Mesothelial cell of epicardium (in vitro differentiated cells): ENCODE measurements at places on chromosomes 6 and 20.

DNA sequence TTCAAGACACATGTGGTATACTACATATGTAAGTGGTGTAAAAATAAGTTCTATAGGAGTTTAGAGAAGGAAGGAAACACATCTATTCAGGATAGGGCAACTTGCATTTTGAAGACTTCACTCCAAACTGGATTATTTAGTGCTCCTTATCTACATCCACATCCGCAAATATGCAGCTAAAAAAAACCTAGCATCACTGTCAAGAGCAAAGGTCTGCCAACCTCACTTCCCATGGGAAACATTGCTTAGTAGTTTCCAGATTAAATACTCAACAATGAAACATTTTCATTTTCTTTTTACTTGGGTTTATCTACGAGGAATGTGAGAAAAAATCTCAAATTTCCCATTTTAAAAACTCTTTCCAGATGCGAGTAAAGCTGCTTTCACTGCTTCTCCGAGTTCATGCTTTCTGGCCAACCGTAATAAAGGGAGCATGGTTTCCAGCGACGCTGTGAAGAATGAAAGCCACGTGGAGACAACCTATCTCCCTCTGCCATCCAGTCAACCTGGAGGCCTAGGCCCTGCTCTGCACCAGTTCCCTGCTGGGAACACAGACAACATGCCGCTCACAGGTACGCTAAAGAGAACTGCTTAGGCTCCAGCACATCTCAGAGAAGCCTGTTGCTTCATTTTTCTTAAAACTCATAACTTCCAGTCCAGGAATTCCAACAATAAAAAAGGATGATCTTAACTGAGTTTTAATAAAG lies 48.2 kb downstream of the RFX6 start:
- no peak for DNase-seq

GRCh38 chr6:116221067-116221466 lies 32.8 kb downstream of the TSPYL4 start:
- DNase-seq: no peak

DNA sequence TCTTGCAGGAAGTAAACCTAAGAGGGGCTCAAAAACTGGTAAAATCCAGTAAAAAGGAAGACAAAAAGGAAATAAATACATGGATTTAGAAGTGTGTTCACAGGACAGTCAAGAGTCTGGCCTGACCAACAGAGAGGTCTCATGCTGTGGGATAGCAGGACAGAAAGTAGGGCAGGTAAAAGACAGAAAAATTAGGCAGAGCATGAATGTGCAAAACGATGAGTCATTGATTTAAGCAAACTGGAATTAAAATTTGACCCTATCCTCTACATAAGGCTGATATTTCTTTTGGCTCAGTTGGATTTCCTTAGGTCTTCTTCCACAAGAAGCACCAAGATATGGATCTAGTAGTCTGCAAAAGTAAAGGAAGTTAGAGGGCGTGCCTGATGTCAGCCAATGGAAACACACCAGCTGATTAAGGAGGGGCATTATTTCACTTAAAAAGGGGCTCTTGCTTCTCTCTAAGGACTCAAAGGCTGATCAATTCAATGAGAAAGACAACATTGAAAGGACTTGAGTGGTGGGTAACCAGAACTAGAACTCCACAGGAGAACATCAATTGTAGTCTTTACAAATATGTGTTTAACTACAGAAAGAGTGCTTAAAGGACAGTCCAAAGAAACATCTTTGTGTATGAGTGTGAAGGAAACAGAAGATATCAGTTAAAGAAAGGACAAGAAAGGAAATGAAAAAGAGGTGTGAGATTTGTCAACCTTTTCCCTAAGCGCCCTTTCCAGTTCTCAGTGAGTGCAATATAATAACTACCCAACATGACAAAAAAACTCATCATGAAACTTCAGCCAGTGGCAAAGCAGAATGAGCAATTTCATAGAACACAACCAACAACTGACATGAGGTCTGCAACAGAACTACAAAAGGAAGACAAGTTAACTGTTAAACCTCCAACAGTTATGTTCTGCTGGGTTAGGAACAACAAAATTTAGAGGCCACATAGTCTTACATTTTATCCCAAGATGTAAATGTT lies 19.4 kb upstream of the MYB start:
- DNase-seq: no peak

DNA sequence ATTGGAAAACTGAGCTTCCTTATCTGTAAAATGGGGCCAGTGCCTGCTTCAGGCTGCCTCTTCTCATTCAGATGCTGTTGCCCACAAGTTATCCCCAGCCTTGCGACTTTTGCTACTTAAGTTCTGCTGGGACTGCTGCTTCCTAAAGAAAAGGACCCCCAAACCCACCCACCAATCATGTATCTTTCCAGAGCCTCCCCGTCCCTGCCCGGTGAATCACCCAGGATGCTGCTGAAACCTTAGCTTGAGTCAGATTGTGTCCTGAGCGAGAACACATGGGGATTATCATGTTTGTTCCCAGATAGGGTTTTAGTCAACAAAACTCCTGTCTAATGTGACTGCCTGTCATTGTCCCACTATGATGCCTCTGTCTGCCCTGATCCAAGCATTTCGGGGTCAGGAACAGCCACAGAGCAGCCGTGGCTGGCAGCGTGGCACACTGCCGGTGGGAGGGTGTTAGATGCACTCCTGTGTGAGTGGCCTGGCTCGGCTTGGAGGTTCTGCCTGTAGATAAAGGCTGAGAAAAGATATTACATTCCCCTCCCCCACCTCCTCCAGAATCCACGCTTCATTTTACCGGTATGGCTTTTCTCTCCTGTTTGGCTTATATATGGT lies 79.9 kb downstream of the TOX2 start:
- no peak for DNase-seq

- no peak for DNase-seq
Measured at GRCh38 chr6:144856622-144857021, 571.5 kb downstream of the UTRN start.

- DNase-seq: peak; percentile 57
Measured at GRCh38 chr6:31821301-31822035, 6.1 kb upstream of the HSPA1B start.

- no peak for DNase-seq
Measured at GRCh38 chr6:1230689-1231605, 81.0 kb upstream of the FOXQ1 start.

DNA sequence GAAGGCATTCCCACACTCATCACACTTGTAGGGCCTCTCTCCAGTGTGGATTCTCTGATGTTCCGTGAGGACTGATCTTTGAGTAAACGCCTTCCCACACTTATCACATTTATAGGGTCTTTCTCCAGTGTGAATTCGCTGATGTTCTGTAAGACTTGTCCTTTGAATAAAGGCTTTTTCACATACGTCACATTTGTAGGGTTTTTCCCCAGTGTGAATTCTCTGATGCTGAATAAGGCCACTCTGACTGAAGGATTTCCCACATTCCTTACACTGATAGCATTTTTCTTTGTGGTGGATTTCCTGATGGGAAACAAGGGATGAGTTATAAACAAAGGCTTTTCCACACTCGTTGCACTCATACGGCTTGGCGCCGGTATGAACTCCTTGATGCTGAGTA lies 8.9 kb downstream of the ZSCAN12 start:
- no peak for DNase-seq

- DNase-seq: peak; percentile 38
Measured at GRCh38 chr20:34069341-34070078, 42.5 kb downstream of the EIF2S2 start.

DNA sequence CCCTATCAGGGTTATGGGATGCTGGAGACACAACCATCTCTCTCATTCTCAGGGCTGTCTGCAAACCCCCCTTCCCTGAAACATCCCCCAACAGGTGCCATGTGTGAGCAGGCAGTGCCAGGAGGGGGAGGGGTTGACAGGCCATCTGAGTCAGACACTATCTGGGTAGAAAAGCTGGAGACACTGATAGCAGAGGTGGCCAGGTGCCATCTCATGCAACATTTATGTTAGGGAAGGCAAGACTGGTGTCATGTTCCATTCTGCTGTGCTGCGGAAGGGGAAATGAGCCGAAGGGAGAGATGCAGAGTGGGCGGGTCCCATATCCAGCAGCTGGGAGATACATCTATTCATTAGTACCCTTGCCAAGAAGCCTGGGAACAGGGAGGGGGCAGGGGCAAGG lies 3.5 kb downstream of the LHFPL5 start:
- no peak for DNase-seq

GRCh38 chr20:33896509-33896908 lies 85.4 kb downstream of the CHMP4B start:
- peak; percentile 54 for DNase-seq

DNA sequence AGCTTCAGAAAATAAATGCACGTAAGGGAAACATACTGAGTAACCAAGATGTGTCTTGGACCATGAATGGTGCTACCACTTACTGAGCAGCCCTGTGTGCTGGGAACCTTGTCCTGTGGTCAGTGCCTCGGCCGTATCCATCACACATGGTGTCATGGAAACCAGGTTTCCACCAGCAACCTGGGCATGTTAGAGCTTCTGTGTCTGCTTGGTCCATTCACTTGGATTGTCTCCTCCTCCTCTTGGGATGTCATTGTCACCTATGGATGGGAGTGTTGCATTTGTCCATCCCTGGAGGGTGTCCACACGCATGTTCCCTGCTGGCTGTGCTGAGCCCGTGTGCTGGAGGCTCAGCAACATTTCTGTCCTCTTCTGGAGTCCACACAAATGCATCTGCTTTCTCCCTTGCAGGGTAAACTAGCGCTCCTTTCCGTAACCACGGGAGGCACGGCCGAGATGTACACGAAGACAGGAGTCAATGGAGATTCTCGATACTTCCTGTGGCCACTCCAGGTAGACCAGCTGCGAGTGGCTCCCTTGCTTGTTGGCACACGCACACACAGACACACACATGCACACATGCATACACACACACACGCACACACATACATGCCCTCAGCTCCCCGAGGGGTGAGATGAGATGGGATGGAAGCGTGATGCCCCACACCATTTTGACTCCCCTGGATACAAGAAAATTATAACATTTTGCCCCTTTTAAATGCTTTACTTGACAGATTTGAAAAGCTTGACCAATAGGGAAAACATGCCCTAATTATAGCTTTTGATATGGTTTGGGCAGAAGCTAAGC lies 17.0 kb downstream of the NQO2 start:
- peak; percentile 10 for DNase-seq

DNA sequence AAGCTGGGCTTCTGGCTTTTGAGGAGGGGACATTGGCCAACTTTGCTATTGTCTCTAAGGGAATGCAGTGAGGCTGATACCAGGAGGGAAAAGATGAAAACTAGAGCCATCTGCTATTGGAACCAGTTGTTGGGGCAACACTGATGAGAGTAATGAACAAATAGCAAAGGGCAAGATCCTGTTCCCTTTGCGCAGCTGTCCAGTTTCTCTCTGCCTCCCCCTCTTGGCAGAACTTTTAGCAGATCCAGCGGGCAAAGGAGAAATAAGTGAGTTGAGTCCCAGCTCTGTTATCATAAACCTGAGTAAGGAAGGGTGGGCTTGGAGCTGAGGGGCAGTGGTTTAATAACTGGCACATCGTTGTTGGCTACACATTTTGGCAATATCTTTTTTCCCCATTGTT lies 126.8 kb downstream of the AKAP7 start:
- no peak for DNase-seq

GRCh38 chr6:161480421-161481155 lies 206.7 kb upstream of the AGPAT4 start:
- DNase-seq: no peak

- no peak for DNase-seq
Measured at GRCh38 chr6:43798688-43799444, 28.9 kb downstream of the VEGFA start.

DNA sequence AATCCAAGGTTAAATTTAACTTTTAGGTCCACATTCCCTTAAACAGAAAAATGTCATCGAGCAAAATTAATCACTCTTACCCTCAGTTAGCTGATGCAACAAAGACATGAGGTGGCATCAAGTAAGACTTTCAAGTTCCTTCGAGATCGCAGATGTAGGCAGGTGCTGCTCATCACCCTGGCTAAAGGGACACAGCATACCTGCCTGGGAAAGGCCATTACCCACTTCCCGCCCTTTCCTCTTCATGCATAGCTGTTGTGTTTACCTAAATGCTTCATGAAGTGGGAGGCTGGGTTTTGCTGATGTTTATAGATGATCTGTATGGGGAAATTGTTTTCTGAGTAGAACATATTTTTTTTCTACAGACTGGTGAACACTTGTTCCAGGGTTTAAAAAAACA lies 67.7 kb downstream of the GFRA4 start:
- DNase-seq: no peak

DNA sequence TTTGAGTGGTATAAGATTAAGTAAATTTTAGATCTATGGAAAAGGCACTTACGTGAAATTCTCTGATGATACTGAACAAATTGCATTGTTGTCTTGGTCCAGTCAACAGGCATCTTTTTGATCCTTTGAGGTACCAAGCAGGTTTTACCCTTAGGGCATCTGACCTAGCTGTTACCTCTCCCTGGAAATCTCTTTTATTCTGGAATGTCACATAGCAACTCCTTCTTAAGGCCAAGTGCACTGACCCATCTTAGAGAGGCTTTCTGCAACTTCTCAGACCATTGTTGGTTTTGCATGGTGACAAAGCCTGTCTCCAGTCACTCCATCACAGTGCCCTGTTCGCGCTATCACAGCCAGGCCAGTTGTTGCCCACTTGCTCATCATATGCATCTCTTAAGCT lies 42.0 kb downstream of the TPD52L1 start:
- DNase-seq: no peak

- DNase-seq: no peak
Measured at GRCh38 chr6:3504354-3504753, 47.5 kb upstream of the SLC22A23 start.

- no peak for DNase-seq
Measured at GRCh38 chr20:48818481-48818987, 9.3 kb downstream of the PREX1 start.

GRCh38 chr6:13531956-13532355 lies 42.4 kb upstream of the SIRT5 start:
- no peak for DNase-seq

DNA sequence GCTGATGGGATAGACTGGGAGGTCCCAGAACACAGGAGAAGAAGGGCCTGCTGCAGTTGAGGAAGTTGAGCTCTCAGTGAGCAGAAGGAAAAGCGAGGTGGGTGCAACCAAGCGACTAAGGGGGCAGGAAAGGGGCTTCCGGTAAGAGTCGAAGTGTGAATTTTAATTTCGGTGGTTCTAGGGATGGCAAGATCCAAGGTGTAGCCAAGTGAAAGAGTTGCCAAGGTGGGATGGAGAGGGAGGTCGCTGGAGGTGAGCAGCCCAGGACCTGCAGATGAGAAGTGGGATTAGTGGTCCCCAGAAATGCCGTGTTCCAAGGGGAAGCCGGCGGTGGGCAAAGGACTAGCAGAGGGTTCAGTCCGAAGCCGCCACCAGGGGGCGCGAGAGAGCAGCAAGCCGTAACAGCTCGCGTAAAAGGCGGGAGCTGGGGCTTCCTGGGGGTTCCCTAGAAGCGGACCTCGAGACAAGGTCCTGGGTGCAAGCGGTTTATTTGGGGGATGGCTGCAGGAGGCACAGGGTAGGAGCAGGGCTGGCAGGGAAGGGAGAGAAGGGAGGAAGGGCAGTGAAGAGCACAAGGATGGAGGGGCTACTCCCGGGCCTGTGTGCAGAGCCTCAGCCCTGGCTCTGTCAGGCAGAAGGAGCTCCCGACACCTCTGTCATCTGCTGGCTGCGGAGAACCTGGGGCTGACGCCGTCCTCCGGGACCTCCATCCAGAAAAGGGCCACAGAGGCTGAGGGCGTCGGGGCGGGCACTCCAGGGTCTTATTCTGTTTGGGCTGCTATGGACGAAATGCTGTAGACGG lies 103.6 kb downstream of the PAX1 start:
- DNase-seq: peak; percentile 59

- no peak for DNase-seq
Measured at GRCh38 chr20:53369871-53370270, 223.8 kb downstream of the ZNF217 start.
